ENCODE measurements at places on chromosomes 13 and 19.

DNA sequence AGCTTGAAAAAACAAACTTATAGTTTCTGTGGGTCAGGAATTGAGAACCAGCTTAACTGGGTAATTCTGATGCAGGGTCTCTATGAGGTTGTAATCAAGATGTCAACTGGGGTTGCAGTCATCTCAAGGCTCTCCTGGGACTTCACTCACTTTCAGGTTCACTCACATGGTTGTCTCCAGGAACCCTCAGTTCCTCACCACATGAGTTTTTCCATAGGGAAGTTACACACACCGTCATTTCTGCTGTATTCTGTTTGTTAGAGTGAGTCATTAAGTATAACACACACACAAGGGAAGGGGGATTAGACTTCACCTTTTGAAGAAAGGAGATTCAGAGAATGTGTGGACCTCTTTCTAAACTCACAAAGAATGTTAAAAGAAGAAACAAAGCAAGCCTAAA is 34.9 kb upstream of the MLNR start:
- DNase-seq = no peak

GRCh38 chr13:113748101-113748861 is 10.7 kb upstream of the TMEM255B start:
- no peak for DNase-seq

GRCh38 chr13:46085737-46086136 is 19.1 kb downstream of the CPB2 start:
- no peak for DNase-seq

DNA sequence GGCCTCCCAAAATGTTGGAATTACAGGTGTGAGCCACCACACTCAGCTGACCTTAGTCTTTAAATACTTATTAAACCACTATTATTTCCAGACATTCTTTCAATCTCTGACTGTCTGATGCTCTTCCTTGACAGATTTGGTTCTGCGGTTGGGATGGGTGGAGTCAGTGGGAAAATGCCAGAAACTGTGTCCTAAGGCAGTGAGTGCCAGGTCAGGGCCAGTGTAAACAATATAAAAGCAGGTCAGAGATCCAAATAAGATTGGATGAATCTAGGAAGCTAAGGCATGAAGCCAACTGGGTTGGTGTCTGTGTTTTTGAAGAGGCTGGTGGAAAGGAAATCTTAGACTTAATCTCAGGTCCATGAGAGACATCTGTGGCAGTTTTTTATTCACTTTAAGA is 74.7 kb downstream of the KLF5 start:
- no peak for DNase-seq

- no peak for DNase-seq
These were observed 24.4 kb upstream of the SIAH3 start for GRCh38 chr13:45875951-45876350.

GRCh38 chr19:46862974-46863632 is 2.3 kb downstream of the ARHGAP35 start:
- DNase-seq = no peak

- DNase-seq = no peak
These were observed 3.4 kb upstream of the JUND start for GRCh38 chr19:18284712-18285360.

- DNase-seq = no peak
These were observed 78.3 kb downstream of the POLR1D start for GRCh38 chr13:27699952-27700351.

DNA sequence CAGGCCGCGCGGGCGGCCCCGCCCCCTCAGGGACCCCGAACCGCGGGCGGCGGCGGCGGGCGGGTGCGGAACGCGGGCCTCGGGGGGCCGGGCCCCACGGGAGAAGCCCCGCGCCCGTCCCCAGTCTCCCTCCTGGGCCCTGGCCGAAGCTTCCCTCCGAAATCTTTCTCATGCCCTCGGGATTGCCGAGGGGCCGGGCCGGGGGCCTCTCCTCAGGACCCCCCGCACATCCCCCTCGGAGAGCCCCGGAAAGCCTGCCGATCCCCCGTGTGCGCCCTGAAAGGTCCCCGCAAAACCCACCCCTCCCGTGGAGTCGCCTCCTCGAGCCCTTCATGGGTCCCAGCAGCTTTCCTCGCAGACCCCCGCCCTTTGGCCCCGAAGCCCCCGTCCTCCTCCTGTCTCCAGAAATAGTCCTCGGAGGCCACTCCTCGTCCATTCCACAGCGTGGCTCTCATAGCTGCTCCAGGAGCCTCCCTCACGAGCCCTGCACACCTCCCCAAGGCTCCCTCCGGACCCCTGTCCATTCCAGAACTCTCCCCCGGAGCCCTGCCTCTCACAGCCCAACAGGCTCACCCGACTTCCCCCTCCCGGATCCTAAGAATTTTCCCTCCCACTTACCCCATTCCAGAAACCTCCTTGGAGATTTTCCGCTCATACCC is 555 bp downstream of the SAMD4B start:
- no peak for DNase-seq

GRCh38 chr13:26494571-26495195 is 62.8 kb upstream of the WASF3 start:
- no peak for DNase-seq

DNA sequence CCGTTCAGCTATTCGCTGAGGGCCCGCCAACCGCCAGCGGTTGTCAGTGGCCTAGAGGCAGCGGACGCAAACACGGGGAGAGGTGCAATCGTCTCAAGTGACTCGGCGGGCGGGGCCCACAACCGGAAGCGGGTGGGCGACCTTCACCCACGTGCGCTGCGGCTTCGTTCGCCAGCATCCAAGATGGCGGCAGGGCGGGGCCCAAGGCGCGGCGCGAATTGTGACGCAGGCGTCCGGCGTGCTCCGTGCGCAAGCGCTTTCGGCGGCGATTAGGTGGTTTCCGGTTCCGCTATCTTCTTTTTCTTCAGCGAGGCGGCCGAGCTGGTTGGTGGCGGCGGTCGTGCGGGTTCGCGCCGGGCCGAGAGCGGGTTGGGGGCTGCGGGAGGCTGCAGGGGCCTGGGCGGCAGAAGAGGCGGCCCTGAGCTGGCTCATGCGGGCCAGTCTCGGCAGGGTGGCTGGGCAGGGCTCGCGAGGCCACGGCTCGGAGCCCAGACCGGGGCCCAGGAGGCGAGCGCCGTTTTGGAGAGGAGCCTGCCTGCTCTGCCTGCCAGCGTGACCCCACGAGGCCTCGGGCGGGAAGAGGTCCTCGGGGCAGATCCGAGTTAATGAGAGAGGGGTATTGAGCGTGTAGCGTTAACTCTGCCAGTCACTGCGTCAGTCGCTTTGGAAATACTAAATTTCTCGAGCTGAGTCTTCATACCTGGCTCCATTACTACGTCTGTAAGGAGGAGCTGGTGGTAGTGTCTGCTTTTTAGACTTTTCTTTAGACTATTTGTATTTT is at the start of gene UBA52:
Gene UBA52, plus strand, starts transcription at position 294 of the 781 bp plus-strand sequence. CDS start 1,444 bp downstream, outside the sequence.
- DNase-seq = peak; percentile 97

GRCh38 chr19:47819858-47820257 is 1.9 kb upstream of the CRX start:
- no peak for DNase-seq

GRCh38 chr19:52095172-52096014 is at the start of gene ZNF841:
ZNF841 (minus strand) TSS chr19:52095765; CDS start chr19:52084801, 10,964 bp downstream.
- DNase-seq = peak; percentile 69

GRCh38 chr13:29129616-29130015 is 309.5 kb downstream of the MTUS2 start:
- DNase-seq = no peak

- DNase-seq = no peak
These were observed 16.9 kb upstream of the PROZ start for GRCh38 chr13:113141601-113141970.

GRCh38 chr13:91355826-91356710 is 8.6 kb downstream of the MIR17HG start:
- no peak for DNase-seq

- DNase-seq = no peak
These were observed 1691.5 kb upstream of the SLC10A2 start for GRCh38 chr13:104757712-104758111.

DNA sequence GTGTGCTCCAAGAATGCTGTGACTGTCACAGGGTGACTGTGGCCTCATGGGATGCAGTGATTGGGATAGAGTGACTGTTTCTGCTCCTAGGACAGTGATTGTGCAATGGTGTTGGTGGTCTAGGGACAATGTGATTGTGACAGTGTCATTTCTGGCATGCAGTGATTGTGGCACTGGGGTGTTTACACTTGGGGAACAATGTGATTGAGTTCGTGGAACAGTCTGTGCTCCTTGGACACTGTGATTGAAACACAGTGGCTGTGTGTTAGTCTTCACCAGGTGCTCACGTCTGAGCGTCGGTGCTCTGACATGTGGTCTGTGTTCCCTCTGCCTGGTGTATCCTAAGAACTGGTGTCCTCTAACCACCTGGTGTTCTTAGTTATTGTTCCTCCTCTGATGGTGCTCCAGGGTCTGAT is 1.7 kb downstream of the PDE4A start:
- DNase-seq = no peak

DNA sequence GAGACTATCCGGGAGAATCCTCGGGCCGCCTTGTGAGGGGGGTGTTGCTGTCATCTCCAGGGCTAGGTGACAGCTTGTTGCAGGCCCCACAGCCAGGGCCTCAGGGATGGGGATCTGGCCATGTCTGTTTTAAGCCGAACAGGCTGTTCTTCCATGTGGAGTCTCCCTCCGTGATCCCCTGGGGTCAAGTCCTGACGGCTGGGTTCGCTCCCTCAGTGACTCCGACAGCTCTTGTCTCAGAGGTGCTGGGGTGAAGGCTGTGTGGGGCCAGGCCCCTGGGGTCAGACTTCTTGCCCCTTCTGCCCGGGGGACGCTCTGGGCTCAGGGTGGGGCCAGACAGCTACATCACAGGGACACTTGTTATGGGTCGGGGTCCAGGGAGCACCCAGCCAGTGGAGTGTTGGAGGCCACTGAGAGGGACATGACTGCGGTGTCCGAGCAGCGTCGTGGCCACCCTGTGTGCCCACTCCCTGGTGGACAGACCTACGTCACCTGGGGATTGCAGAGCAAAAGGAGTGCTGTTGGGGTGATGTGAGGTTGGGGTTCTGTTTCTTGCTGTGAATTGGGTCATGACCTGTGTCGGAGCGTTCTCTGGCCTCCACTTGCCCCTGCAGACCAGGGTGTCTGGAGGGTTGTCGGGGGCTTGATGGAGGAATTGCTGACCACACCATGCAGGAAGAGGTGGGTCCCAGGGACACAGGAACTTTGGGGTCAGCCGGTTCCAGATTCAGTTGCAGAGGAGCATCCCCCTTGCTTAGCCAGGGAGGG is 21.5 kb downstream of the EPN1 start:
- no peak for DNase-seq

DNA sequence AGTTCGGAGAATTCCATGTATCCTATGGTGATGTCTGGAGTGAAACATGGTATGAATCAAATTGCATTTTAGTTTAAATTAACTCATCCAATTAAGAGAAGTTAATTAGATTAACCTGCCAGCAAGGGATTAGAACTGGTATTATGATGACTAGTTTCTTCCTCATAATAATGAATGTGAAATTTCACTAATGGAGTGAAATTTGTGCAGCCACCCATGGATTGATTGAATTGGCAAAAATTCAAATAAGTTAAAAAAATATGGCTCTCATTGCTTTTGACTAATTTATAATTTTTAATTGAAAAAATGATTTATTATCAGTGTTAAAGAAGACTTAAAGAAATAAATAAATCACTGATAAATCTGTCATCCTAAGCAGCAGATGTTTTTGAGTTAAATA is 232.0 kb downstream of the KCNRG start:
- no peak for DNase-seq

DNA sequence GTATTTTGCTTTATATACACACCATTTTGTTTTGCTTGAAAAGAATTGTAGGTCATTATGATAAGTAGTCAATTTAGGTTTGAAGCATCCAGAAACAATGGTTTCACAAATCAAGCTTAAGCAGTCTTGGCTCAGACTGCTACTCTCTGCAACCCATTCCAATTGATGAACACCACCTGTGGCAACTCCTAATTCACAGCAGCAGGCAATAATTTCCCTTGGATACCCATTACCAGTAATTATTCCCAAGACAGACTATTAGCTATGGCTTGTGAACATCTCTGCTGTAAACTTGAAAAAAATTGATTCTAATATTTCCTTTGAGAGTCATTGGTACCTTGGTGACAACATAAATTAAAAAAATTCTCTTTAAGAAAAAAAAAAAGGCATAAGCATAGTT is 299.3 kb upstream of the SLITRK6 start:
- DNase-seq = no peak

GRCh38 chr13:67133476-67133875 is 96.7 kb downstream of the PCDH9 start:
- DNase-seq = no peak

- no peak for DNase-seq
These were observed 482.6 kb upstream of the GPC6 start for GRCh38 chr13:92743992-92744391.

- DNase-seq = no peak
These were observed 630 bp downstream of the RAP2A start for GRCh38 chr13:97434397-97435201.

- DNase-seq = no peak
These were observed 63.4 kb upstream of the MED4 start for GRCh38 chr13:48158290-48158689.

GRCh38 chr13:20457670-20458069 is 68.0 kb downstream of the CRYL1 start:
- DNase-seq = no peak

DNA sequence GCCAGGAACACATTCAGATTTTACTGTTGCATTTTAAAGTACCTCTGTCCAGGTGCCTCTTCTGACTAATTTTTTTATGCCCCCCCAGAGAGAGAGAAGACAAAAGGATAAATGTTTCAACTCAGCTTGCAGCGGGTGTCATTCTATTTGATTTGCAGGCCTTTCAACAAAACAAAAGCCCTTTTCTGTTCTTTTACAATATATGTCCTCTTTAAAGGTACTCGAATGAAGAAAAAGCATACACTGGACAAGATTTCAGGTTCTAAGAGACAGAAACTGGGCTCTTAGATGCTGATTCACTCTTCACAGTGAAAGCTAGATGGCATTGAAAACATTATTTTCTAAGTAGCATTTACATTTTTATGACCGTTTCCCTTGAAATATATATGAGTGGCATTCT is 2.9 kb upstream of the FRY start:
- DNase-seq = no peak
